ENCODE measurements at places on chromosomes 7 and 10. TPM values are rescaled to one million over a fixed set of nuclear protein-coding genes. Genes with fewer than 3 reads are reported as not detected.

CAPZA2 gene
- total RNA-seq, result 404 TPM

LDB3 gene
- total RNA-seq, result not detected

ELMO1 gene
- 33.7 TPM for total RNA-seq

FKBP6 gene
- total RNA-seq, result not detected

TRUB1 gene
- 26.2 TPM for total RNA-seq

ZNF853 gene
- total RNA-seq, result 0.79 TPM

SRI gene
- total RNA-seq, result 214 TPM

EN2 gene
- not detected for total RNA-seq

RET gene
- total RNA-seq, result 0.07 TPM

Measured in pulmonary artery endothelial cell (primary cell).